T-helper 1 cell (primary cell): ENCODE measurements at places on chromosomes 7 and 10.

DNA sequence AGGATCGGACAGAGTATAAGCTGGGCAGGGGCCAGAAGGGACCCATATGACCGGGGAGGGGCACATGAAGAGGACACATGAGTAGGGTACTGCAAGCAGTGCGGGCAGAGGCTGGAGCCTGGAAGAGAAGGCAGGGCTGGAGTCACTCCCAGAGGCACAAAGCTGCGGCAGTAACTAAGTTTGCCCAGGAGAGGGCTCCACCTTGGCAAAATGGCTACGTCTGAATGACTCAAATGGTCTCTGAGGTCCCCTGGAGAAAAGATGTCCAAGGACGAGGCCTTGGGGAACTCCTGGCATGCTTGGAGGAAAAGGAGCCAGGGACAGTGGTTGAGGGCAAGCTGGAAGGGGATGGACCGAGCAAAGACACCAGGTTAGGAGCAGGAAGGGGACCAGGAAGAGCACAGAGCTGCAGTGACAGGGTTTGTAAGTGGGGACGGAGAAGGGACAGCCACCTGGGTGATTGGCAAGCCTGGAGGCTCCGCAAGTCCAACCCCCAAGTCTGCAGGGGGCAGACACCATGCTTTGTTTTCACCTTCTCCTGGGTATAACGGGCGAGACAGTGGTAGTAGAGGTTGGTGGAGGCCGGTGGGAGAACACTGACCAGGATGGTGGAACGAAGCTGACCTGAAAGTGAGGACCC is 43.1 kb upstream of the LBX1 start:
- peak; percentile 37 for DNase-seq

GRCh38 chr7:16926283-16926682 is 44.5 kb upstream of the AGR3 start:
- no peak for DNase-seq

DNA sequence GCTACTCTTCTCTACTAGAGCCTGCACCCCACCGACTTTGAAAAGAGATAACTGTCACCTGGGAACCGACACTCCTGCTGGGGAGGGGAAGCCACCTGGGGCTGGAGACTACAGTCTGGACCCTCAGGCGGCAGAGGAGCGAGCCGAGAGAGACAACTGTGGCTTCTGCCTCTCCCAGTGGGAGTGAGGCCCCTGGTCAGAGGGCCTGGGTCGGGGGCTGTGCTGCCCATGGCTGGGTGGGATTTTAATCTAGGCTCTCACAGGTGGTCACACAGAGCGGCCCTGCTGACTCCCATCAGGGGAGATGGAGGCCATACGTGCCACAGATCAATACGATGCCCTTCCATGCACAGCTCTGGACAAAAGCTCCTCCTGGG is 372.1 kb downstream of the DNAJB6 start:
- no peak for DNase-seq

DNA sequence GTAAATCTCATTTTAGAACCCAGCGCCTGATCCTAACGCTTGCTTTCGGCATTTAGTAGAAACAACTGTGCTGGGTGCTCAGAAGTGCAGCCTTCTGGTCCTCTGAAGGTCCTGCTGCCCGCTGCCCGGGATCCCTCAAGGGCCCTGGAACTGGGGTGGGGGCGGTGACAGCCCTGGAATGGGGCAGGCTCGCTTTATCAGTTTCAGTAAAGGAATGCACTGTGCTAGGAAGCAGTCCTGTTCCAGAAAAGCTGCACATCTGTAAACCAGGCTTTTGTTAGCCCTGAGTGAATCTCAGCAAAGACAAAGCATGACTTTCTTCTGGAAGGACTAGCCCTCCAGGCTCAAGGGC is 254.6 kb downstream of the TNS3 start:
- no peak for DNase-seq

- no peak for DNase-seq
Measured at GRCh38 chr10:2914741-2915140, 152.6 kb upstream of the PFKP start.

GRCh38 chr10:61866700-61867368 is 34.7 kb upstream of the ARID5B start:
- DNase-seq: no peak

DNA sequence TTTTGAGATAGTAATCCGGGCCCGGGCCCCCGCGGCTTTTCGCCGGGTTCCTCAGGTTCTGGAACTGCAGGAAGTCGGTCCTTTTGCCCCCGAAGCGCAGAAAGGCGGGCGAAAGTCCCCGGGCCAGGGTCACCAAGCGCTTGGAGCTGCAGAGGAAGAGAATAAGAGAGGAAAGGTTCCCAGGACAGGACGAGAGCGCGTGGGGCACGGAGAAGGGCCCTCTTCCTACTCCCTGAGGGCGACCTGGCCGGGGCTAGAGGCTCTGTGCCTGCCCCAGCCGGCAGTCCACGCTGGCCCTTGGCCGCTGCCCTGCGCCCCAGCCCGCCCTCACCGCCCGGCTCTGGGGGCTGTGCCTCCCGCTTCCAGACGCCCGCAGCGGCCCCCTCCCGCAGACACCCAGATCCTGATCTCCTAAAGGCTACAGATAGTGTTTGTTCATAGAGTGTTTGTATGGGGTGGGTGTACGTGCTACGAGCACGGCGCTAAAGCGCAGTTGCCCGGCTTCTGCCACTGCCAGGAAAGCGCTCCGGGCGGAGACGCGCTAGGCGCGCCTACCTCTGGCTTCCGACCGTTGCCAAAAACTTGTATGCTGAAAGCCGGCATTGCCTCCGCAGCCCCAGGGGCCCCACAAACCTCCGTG is 3.2 kb downstream of the HPSE2 start:
- no peak for DNase-seq

- DNase-seq: no peak
Measured at GRCh38 chr10:1148855-1149605, 92.8 kb downstream of the WDR37 start.

GRCh38 chr10:126334272-126334671 is 54.0 kb downstream of the ADAM12 start:
- DNase-seq: no peak

DNA sequence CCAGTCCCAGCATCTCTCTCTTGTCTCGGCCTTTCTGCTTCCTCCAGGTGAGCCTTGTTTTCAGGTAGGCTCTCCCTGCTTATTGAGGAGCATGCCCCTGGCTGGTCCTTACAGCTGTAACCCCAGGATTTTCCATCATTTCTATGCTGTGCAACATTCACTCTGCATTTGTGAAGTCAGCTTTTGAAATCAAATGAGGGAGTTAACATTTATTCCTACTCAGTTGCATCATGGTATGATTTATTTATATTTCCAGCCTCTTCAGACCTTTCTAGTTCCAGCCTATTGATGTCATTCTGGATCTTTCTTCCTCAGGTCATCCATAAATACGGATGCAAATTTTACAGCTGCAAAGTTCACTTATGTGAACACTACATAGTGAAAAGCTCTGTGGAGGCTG is 755.6 kb downstream of the TYW1 start:
- no peak for DNase-seq

- DNase-seq: no peak
Measured at GRCh38 chr10:112098682-112099081, 84.9 kb downstream of the GPAM start.

DNA sequence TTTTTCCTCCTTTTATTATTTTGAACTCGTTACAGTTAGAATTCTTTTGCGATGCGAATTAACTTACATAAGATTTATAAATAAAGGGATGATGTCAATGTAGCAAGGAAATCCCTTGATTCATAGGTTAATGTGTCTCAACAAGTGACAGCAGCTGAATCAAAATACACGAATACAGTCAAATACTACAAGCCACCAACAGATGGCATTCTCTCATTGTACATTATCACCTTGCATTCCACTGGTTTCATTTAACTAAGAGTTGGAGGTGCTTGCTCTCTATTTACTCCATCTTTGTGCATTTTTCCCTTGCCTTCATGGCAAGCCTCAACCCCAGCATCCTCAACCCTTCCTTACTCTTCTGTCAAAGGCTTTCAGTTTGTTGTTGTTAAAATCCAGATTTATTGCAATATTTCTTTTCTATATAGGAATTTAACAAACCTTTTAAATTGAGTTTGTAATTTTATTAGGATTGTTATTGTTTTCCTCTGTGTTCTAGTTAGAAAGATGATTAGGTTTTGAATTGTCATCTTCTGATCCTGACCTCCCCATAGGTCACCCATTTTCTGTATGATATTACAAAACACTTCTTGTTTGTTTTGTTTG is 78.3 kb downstream of the SLC25A40 start:
- no peak for DNase-seq

- DNase-seq: no peak
Measured at GRCh38 chr10:34299105-34299611, 515.9 kb downstream of the PARD3 start.

DNA sequence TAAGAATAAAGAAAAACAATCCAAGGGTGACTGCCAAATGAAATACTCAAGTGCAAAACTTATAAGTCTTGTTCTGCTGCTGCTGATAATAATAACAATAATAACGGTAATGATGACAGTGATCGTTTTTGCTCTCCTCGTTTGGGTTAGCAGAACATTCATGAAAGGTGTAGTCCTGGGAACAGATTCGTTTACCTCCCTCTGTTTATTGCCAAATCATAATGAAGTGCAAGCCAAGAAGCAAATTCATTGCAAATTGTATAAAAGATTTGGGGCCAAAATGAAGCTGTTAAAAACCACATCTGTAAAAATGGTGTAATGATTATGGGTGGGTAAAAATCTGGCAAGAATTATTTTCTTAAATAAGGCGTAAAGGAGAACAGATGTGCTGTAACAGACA is 587.2 kb upstream of the MKI67 start:
- DNase-seq: no peak

GRCh38 chr7:82373926-82374635 is 69.5 kb downstream of the CACNA2D1 start:
- DNase-seq: no peak

GRCh38 chr10:127474501-127474900 is 74.6 kb upstream of the NPS start:
- DNase-seq: no peak

DNA sequence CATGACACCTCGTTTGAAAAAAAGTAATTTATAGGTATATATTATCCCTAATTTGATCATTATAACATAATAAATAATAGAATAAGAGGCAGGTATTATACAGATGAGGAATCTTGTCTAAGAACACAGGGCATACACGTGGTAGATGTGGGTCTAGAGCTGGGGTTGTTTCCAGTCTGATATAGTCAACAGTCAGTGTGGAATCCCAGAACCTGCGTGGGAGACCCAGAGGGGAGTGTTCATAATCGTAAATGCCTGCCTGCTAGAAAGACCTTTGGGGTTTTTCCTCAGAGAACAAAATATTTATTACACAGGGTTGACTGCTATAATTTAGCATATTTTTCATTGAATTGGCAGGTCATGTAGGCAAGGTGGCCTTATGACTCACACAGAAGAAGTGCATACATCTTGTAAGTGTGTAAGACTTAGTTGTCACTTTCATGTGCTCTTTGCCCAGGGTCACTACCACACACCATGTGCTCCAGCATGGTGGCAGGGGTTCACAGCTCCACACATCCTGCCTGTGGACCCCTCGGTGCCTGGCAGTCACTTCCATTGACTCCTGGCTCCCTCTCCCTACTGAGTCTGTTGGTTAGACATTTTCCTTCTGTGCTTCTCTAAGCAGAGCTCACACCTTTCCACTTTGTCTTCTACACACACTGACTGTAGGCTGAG is 94.9 kb upstream of the IKZF1 start:
- peak; percentile 59 for DNase-seq

DNA sequence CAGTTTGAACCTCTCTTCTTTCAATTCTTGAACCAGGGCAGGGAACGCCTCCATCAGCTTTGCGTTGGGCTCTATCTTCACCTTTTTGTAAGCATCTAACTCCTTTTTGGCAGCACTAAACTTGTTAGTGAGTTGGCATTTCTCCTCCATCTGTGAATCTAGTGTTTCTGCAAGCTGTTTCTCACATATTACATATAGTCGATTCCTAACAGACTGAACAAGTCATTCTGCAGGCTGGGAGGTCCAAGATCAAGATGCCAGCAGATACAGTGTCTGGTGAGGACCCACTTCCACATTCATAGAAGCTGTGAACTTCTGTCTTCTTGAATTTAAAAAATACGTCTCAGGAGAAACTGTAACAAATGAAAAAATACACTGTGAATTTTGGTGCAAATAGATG is 539.7 kb downstream of the ANKRD7 start:
- no peak for DNase-seq

- DNase-seq: no peak
Measured at GRCh38 chr7:64581926-64582894, 19.3 kb upstream of the ZNF680 start.

DNA sequence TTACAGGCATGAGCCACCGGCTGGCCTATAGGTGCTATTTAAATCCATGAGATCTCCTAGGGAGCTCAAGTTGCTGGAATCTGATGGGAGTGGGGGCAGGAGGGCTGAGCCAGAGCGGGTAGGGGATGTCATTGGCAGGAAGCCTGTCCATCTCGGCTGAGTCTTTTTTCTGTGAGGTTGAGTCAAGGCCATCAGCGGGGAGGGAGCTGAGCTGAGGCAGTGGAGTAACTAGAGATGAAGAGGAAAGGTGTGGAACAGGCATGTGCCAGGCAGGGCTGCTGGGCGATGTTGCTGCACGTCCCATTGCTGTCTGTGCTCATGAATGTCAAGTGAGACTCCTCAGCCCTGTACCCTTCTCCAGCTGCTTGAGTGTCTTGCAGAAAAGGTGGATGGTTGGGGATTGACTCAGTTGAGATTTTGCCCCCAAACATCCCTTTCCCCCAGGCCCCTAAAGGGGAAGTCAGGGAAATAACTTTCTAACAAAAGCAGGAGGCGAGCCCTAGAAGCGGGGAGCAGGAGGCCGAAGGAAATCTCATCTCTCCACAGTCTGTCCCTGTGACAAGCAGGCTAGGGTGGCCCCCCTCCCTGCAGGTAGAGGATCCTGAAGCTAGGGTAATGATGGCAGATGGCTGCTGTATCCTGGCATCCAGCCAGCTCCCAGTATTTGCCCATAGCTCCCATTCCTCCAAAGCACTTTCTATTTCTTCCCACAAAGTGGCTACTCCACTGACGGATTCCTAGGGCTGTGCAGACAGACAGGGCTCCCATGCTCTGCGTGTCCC is 5.4 kb downstream of the ATP6V1F start:
- DNase-seq: no peak

GRCh38 chr7:83429493-83429892 is 219.4 kb downstream of the SEMA3E start:
- no peak for DNase-seq

GRCh38 chr7:42380401-42380800 is 143.4 kb upstream of the GLI3 start:
- DNase-seq: no peak

DNA sequence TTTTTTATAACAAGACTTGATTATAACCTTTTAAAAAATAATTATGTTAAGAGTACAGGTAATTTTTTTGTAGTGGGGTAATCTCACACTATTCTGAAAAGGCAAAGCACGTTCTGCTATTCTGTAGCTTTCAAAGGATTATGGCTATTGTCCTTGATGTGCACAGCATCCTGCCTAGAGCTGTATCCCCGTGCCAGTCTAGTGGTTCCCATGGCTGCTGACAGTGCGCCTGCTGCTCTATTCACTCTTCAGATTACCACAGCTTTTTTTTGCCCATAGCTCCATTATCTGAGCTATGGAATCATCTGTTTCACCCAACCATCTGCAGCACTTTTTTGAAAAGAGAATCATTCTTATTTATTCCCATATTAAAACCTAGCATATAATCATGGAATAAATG is 723.4 kb downstream of the PHTF2 start:
- DNase-seq: no peak
